ENCODE measurements at places on chromosomes 7 and 10.
A peak's percentile ranks its signal among the peaks of the same experiment; 100 is the strongest.

GRCh38 chr10:131354380-131354779 is 42.9 kb upstream of the TCERG1L start:
- H3K4me3 ChIP-seq, result no peak overlapping the region
- no peak for DNase-seq
- no peaks in the 10 kb centered on the region for H3K4me1 ChIP-seq
- H3K36me3 ChIP-seq, result no peaks in the 10 kb centered on the region
- no peak overlapping the region for H3K27ac ChIP-seq

GRCh38 chr7:92246360-92247101 is 757 bp downstream of the ANKIB1 start:
- H3K4me3 ChIP-seq, result peak overlapping the region; percentile 99
- H3K36me3 ChIP-seq, result peaks cover 4% of the 10 kb centered on the region
- DNase-seq, result no peak
- H3K27me3 ChIP-seq, result no peaks in the 10 kb centered on the region

- H3K36me3 ChIP-seq, result no peaks in the 10 kb centered on the region
- no peak overlapping the region for H3K4me3 ChIP-seq
- peaks cover 23% of the 10 kb centered on the region for H3K27me3 ChIP-seq
Measured at GRCh38 chr10:112265745-112266144, 17.5 kb upstream of the TECTB start.

DNA sequence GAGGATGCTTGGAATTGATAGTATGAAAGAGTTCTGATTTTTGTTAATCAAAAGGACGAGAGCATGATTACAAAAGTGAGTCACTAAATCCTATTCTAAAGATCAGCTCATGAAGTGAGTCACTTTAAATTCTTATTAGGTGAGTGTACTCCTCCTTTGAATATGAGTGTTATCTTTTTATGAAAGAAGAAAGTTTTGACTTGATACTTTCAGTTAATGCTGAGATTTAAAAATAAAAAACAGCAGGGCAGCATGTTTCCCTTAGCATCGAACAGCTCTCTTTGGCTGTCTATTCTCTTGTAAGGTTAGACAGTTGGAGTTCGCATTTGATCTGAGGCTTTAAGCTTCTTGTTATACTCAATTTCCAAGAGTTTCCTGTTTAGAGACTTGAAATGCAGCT is 222.0 kb downstream of the TWIST1 start:
- H3K4me3 ChIP-seq, result no peak overlapping the region
- no peak overlapping the region for H3K27ac ChIP-seq
- no peaks in the 10 kb centered on the region for H3K36me3 ChIP-seq
- no peak for DNase-seq

- H3K36me3 ChIP-seq, result peaks cover 9% of the 10 kb centered on the region
- H3K4me3 ChIP-seq, result no peak overlapping the region
- no peaks in the 10 kb centered on the region for H3K27me3 ChIP-seq
- no peak for DNase-seq
- H3K4me1 ChIP-seq, result peaks cover 12% of the 10 kb centered on the region
Measured at GRCh38 chr10:338171-339037, 203.1 kb downstream of the ZMYND11 start.

All from T-helper 17 cell (primary cell).